ENCODE measurements at places on chromosomes 5 and 9. TPM values are rescaled to one million over a fixed set of nuclear protein-coding genes. Genes with fewer than 3 reads are reported as not detected.

DNA sequence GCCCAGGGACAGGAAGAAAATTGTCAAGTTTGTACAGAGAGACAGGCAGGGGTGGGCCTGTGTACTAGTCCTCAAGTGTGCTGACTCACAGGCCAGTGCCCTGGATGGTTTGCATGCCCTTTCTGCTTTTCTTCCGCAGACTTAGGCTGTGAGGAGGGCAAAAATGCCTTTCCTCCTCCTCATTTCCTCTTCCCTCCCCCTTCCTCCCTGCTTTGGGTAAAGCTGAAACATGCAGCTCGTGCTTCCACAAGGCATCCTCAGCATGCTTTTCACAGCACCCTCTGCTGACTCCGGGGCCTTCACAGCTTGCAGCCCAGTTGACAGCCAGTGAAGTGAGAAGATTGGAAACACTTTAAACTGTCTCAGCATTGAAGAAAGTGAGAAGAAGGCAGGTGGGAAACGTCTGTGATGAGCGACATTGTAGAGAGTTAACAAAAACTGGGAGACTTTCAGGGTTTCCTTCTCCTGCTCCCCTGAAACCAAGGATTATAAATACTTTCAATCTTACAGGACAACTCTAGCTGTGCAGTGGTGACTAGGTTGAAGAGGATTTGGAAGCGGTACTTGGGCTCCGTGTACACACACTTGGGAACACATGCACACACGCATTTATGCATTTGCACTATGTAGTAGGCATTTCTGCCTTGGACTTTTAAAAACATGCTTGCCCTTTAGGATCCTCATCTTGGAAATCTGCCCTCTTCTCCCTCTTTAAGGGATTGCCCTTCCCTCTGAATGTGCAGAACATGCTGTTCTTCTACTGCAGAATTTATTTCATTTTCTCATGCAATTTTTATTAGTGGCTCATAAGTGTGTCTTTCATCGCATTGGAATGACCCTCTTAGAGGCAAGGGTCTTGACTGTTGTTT lies 138.8 kb downstream of the GRIA1 start:
- DNase-seq = no peak
- no peaks in the 10 kb centered on the region for H3K4me1 ChIP-seq
- H3K27me3 ChIP-seq = no peaks in the 10 kb centered on the region
- peak overlapping the region; percentile 17 for H3K27ac ChIP-seq
- H3K36me3 ChIP-seq = no peaks in the 10 kb centered on the region

GRCh38 chr9:99489060-99489413 lies 267.0 kb downstream of the SEC61B start:
- no peaks in the 10 kb centered on the region for H3K27me3 ChIP-seq
- H3K36me3 ChIP-seq = no peaks in the 10 kb centered on the region
- DNase-seq = no peak

- H3K4me3 ChIP-seq = no peak overlapping the region
- H3K27me3 ChIP-seq = no peaks in the 10 kb centered on the region
- no peak overlapping the region for H3K27ac ChIP-seq
- H3K36me3 ChIP-seq = no peaks in the 10 kb centered on the region
- no peaks in the 10 kb centered on the region for H3K4me1 ChIP-seq
- no peak for DNase-seq
Observed at GRCh38 chr9:86535406-86535915, 181.3 kb upstream of the TUT7 start.

DNA sequence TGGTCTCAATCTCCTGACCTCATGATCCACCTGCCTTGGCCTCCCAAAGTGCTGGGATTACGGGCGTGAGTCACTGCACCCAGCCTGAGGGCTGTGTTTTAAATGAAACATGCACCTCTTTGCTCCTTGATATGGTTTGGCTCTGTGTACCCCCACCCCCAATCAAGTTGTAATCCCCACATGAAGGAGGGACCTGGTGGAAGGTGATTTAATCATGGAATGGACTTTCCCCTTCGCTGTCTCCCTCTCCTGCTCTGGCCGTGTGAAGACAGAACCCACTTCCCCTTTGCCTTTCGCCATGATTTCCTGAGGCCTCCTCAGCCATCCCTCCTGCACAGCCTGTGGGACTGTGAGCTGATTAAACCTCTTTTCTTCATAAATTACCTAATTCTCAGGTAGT lies 12.5 kb upstream of the NOTCH1 start:
- no peak overlapping the region for H3K27ac ChIP-seq
- H3K27me3 ChIP-seq = no peaks in the 10 kb centered on the region
- H3K4me3 ChIP-seq = no peak overlapping the region
- DNase-seq = no peak

DNA sequence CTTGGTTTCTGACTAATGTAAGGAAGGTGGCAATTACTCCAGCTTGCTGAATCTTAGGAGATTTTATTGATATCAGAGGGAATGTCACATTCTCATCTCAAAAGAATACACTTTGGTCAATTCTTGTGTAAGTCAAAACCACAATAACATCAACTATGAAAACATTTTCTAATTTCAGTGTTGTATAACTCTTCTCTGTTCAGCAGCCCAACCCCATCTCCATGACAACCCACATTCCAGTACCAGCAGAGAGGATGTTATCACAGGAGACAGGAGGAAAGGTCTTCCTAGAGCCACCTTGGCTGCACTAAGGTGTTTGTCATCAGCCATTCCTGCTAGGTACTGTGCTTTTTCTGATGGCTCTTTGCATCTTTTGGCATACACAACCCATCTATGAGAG lies 529.1 kb upstream of the BRINP1 start:
- H3K27me3 ChIP-seq = no peaks in the 10 kb centered on the region
- no peaks in the 10 kb centered on the region for H3K4me1 ChIP-seq
- DNase-seq = no peak
- no peak overlapping the region for H3K4me3 ChIP-seq
- H3K27ac ChIP-seq = no peak overlapping the region
- no peaks in the 10 kb centered on the region for H3K36me3 ChIP-seq

- H3K4me1 ChIP-seq = no peaks in the 10 kb centered on the region
- peak; percentile 73 for DNase-seq
- H3K27ac ChIP-seq = no peak overlapping the region
- no peaks in the 10 kb centered on the region for H3K36me3 ChIP-seq
Observed at GRCh38 chr5:132063090-132063911, 2.8 kb downstream of the IL3 start.

DNA sequence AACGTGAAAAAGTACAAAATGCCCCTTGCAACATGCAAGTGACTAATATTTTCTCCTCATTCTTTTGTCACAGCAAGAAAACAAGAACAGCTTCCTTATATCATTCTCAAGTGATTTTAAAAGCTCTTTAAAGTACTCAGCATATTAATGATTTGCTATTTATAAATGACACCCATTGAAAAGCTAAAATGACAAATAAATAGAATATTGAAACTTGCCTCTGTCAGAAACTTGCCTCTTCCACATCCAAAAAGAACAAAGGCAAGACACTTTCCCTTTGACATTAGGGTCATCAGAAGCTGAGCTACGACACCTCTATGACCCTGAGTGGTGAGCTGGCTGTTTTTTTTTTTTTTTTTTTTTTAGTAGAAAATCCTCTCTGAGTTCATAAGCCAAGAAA lies 339.6 kb upstream of the ITGA1 start:
- H3K4me1 ChIP-seq = no peaks in the 10 kb centered on the region
- no peak for DNase-seq
- H3K4me3 ChIP-seq = no peak overlapping the region

DNA sequence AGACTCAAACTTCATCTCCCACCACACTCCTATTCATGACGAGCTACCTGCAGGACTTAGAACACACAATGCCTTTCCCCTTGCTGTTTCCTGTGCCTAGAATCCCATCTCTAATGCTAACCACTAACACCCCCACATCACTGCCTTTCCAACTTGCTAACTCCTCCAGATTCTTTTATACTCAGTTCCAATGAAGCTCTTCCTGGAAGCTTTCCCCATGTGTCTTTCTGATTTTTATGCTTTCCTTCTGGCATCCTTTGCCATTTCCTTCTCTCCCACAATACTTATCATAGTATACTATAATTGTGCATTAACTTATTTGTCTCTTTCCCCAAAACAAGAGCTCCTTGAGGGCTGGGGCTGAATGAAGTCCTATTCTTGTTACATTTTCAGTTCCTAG lies 115.3 kb upstream of the PLPPR1 start:
- no peak for DNase-seq
- no peak overlapping the region for H3K27ac ChIP-seq
- no peaks in the 10 kb centered on the region for H3K36me3 ChIP-seq
- H3K4me1 ChIP-seq = no peaks in the 10 kb centered on the region
- H3K27me3 ChIP-seq = no peaks in the 10 kb centered on the region

GRCh38 chr5:135186662-135187522 lies 152.9 kb upstream of the PITX1 start:
- no peaks in the 10 kb centered on the region for H3K36me3 ChIP-seq
- H3K27ac ChIP-seq = no peak overlapping the region
- H3K27me3 ChIP-seq = no peaks in the 10 kb centered on the region
- H3K4me3 ChIP-seq = no peak overlapping the region

- peaks cover 23% of the 10 kb centered on the region for H3K27me3 ChIP-seq
- H3K4me1 ChIP-seq = peaks cover 13% of the 10 kb centered on the region
- no peaks in the 10 kb centered on the region for H3K36me3 ChIP-seq
- H3K4me3 ChIP-seq = peak overlapping the region; percentile 18
- no peak overlapping the region for H3K27ac ChIP-seq
Observed at GRCh38 chr5:64506567-64507263, 900 bp downstream of the RGS7BP start.

DNA sequence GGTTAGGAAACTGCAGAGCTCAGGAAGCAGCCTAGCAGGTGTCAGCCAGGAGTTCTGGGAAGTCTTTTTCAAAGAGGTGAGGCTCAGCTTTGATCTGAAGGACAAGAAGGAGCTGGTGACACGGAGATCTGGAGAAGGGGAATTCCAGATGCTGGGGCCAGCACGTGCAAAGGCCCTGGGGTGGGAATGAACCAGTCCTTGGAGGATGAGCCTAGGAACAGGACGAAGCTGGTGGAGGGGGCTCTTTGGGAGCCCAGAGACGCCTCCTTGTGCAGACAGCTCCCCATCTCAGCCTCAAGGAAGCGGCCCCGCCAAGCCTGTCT lies 15.2 kb upstream of the RNU6ATAC start:
- no peak overlapping the region for H3K27ac ChIP-seq
- peak; percentile 56 for DNase-seq
- H3K36me3 ChIP-seq = no peaks in the 10 kb centered on the region
- H3K4me1 ChIP-seq = peaks cover 23% of the 10 kb centered on the region
- no peak overlapping the region for H3K4me3 ChIP-seq

DNA sequence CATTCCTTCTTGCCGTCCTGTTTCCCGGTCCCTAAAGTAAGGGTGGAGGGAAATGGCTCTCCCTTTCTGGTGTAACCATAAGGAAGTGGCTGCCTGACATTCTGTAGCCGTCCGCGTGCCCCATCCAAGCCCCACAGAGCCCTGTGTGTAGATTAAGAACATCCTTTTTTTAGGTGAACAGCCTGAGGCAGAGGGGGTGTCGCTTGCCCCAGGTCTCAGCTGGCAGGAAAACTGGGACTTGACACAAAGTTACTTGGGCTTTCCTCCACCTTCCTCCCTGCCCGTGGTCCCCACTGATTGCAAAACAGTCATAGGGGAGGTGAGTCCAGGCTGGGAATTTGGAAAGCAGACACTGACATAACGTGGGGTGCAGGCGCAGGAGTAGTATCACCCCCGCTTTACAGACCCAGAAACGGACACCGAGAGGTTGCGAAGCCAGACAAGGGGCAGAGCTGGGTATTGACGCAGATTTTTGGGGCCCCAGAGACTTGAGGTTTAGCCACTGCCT lies 22.8 kb downstream of the C9orf50 start:
- H3K27me3 ChIP-seq = no peaks in the 10 kb centered on the region
- H3K36me3 ChIP-seq = no peaks in the 10 kb centered on the region
- no peak overlapping the region for H3K4me3 ChIP-seq
- DNase-seq = no peak
- H3K27ac ChIP-seq = peak overlapping the region; percentile 91

DNA sequence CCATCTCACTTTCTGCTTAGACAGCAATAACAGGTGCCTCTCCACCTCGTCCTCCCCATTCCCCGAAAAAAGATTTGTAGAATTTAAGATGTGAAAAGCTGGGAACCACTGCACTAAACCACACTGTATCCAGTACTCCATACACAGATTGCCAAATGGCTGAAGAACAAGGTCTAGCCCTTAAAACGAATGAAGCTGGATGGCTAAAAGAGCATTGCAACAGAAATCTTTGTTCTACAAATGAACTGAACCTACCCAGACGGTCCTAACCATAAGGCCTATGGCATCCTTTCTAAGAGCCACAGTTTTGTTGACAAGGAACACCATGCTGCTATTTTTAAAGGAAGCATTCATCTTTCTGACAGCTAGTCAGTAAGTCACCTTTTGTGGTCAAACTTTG lies 152.3 kb downstream of the TTC39B start:
- no peak for DNase-seq
- peak overlapping the region; percentile 57 for H3K27ac ChIP-seq
- H3K27me3 ChIP-seq = no peaks in the 10 kb centered on the region
- no peaks in the 10 kb centered on the region for H3K36me3 ChIP-seq
- H3K4me1 ChIP-seq = no peaks in the 10 kb centered on the region
- no peak overlapping the region for H3K4me3 ChIP-seq

DNA sequence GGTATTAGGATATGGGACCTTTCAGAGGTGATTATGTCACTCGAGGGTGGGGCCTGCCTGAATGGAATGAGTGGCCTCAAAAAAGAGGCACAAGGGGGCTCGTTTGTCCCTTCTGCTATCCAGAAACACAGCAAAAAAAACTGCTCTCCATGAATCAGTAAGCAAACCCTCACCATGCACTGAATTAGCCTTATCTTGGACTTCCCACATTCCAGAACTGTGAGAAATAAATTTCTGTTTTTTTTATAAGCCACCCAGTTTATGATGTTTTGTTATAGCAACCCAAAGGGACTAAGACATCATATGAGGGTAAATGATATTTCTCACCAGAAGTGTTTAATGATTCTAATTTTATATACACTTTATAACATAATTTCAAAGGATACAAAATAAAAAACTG lies 476.6 kb upstream of the EDIL3 start:
- no peaks in the 10 kb centered on the region for H3K36me3 ChIP-seq
- no peak overlapping the region for H3K4me3 ChIP-seq
- H3K4me1 ChIP-seq = no peaks in the 10 kb centered on the region
- DNase-seq = no peak
- no peaks in the 10 kb centered on the region for H3K27me3 ChIP-seq

- no peaks in the 10 kb centered on the region for H3K27me3 ChIP-seq
- DNase-seq = no peak
- H3K27ac ChIP-seq = no peak overlapping the region
- H3K4me1 ChIP-seq = no peaks in the 10 kb centered on the region
Observed at GRCh38 chr9:128389395-128390149, 18.4 kb downstream of the URM1 start.

SLC25A51 gene
- total RNA-seq = 31.0 TPM

DBN1 gene
- total RNA-seq = 54.8 TPM

ANAPC2 gene
- total RNA-seq = 21.0 TPM

LMX1B gene
- 1.4 TPM for total RNA-seq

RGMB gene
- 25.0 TPM for total RNA-seq

MLANA gene
- total RNA-seq = not detected

PIP5K1B gene
- total RNA-seq = 11.7 TPM

PDZD2 gene
- 11.4 TPM for total RNA-seq

SHOC1 gene
- not detected for total RNA-seq

TRPM3 gene
- total RNA-seq = 0.55 TPM

LRRTM2 gene
- 0.16 TPM for total RNA-seq

All from sigmoid colon (tissue), 7 donors.